ENCODE measurements at places on chromosomes 7 and 10.

- DNase-seq, result no peak
Observed at GRCh38 chr7:141646826-141647480, 55.0 kb downstream of the DENND11 start.

DNA sequence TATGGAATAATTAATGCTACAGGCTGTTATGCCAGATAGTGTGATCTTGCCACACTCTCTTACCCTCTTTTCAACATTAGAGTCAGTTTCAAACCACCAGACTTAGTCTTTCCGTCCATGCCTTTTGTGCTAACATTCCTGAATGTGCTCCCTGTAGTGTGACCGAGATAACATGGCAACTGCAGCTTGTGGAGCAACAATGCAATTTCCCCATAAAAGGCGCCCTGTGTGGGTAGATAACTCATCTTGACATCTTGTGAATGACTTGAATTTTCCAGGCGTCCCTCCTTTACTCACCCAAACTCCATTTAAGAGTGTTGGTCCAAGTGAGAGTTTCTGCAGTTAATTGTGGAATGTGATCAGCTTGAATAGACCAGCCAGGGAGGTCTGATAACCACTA, 99.6 kb downstream of the DNAH11 start:
- DNase-seq, result no peak

GRCh38 chr7:78296046-78296597, 497.5 kb downstream of the PHTF2 start:
- DNase-seq, result no peak

- DNase-seq, result no peak
Observed at GRCh38 chr7:150566123-150566522, 1.1 kb upstream of the GIMAP4 start.

DNA sequence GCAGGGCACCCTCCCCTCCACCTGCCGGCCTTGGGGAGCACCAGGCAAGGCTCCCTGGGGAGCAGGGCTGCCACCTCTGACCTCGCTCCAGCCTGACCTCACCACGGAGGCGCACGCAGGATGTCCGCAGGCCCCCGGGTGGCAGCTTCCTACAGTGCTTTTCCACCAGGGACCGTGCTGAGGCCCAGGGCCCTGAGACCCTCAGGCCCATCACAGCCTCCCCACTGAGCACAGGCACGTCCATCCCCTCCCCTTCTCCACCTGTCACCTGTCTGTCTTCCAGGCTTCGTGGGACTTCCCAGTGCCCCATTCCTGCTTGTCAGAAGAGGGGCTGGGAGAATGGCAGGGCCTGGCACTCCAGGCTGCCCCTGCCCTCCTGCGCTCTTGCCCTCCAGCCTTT, 90.1 kb downstream of the LHPP start:
- DNase-seq, result no peak

- DNase-seq, result peak; percentile 80
Observed at GRCh38 chr7:39073432-39073831, 95.7 kb downstream of the POU6F2 start.

DNA sequence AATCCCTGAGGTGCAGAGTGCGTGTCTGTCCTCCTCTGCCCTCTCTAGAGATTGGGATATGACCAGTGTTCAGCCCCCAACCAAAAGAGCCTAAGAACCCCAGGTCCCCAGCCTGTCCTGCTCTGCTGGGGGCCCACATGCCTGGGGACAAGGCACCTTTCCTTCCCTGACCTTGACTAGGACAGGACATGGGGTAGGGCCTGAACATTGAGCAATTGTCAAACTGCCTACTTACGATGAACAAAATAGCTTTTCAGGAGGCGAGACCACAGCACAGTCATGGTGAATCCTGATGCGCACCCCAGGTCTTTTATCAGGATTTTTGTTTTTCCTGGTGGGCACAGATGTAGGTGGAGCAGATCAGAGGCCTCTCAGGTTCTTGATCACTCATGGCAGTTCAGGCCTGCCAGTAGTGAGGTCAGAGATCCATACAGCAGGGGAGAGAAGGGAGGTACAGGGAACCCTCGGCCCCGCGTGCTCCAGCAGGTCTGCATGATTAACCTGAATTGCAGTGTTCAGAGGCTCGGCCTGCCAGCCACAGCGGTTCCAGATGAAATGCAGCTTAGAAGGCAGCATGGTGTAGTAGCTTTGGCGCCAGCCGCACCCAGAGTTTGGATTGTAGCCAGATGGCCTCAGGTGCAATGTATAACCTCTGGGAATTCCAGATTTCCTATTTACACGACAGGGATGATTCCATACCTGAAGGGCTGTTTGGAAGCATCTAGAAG, 191.3 kb downstream of the CUX1 start:
- peak; percentile 87 for DNase-seq

- DNase-seq, result no peak
Observed at GRCh38 chr10:62021128-62021665, 119.7 kb downstream of the ARID5B start.

Data from DMS79 treated with DMSO at 0.1 percent for 48 hours (cell line).